Aorta (tissue), 5 donors: ENCODE measurements at places on chromosomes 7 and 10. TPM values are rescaled to one million over a fixed set of nuclear protein-coding genes. Genes with fewer than 3 reads are reported as not detected.

The TMEM176B gene
- polyA plus RNA-seq, result 6.5 TPM

The GDF2 gene
- polyA plus RNA-seq, result not detected

The NUDT13 gene
- 3.6 TPM for polyA plus RNA-seq

The PNLIPRP3 gene
- not detected for polyA plus RNA-seq

The OTUD1 gene
- polyA plus RNA-seq, result 10.4 TPM

The NPFFR1 gene
- polyA plus RNA-seq, result not detected

The PRKRIP1 gene
- 66.5 TPM for polyA plus RNA-seq

The FBXO24 gene
- not detected for polyA plus RNA-seq

The NPC1L1 gene
- polyA plus RNA-seq, result 6.1 TPM

The OR9A2 gene
- polyA plus RNA-seq, result not detected

The KCNH2 gene
- polyA plus RNA-seq, result 0.63 TPM

The SPDYE2B gene
- not detected for polyA plus RNA-seq

The PDLIM1 gene
- 232 TPM for polyA plus RNA-seq

The DENND2A gene
- polyA plus RNA-seq, result 1.8 TPM

The ZNF37A gene
- polyA plus RNA-seq, result 6.3 TPM
